NCI-H446 treated with DMSO at 0.1 percent for 48 hours (cell line): ENCODE measurements at places on chromosomes 3 and 15.

DNA sequence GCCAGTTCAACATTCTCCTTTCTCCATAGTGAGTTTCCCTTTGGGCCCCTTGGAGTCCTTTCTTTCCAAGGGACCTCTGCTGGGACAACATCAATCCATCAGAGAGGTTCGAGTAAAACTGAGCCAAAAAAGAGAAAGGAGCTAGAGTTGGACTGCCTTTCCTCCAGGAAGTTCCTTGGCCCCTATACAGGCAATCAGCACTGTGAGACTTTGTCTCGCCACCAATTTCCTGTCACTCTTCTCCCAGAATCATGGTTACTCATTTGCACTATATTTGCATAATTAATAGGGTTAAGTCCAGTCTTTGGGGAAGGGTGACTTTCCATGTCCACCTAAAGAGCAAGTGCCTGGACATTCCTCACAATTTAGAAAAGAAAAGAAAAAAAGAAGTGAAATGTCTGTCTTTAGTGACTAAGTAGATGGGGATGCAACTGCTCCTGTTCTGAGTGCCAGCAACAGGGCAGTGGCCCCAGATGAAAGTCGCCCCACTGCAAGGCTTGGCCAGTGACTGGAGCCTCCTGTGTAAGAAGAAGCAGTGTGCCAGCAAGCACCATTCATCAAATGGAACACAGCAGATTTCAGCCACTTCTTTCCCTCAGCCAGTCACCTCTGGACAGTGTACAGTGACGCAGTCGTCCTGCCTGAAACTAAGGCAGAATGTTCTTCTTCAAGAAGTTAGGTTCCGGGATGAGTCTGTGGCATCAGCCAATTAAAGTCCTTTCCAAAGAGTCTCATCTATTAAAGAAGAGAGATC is 91.6 kb downstream of the FSIP1 start:
- DNase-seq, result no peak

DNA sequence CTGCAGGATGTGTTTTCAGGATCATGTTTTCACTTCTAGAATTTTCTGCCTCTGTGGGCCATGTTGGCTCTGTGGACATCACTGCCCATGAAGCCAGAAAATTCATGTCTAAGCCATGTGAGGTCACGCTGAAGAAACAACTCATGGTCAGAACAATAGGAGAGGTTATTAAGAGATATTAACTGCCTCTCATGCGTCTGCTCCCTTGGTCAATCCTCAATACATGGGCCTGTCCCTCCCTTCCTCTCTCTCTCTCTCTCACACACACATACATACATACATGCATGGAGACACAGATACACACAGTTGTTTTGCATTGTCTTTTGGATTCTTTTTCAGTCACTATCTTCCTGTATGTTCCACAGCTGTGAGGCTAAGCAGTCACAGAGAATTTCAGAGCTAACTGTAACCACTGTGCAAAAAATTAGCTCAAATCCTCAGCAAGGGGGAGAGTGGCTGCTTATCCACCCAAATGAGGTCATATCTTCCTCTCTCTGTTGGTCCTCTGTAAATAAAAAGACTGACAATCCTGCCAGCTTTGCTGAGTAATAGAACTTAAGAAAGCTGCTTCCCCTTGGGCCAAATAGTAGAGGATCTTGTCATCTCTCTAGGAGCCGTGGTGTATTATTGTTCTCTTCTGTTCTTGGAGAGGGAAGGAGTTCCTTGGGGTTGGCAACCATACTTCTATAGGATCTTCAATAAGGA is 45.6 kb downstream of the LRTM1 start:
- no peak for DNase-seq

DNA sequence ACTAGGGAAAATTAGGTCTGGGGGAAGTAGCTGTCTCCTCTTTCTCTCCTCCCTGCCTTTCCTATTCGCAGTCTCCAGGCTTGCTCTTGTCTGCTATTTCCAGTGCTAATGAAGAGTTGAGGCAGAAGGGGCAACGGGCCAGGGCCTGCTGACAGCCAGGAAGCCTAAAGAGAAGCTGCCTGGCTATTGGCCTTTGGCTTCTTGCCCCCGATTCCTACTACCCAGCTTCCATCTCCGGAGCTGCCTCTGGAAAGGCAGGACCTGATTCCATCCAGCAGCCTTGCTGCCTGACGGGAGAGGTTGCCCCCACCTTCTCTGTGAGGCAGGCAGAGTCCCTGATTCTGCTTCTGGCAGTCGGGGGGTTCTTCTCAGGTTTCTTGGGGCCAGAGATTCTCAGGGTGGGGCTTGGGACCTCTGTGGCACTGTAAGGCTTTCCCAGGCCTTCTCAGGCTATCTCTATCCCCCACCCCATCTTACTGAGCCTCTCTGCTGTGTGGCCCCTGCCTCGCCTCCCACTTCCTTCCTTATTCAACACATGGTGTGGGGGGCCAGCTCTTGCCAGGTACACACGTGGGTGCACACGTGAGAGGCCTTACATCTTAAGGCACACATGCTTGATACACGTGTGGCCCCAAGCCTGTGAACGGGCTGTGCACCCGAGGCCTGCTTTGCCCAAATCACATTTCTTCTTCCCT is 18.2 kb upstream of the JMJD7 start:
- no peak for DNase-seq

DNA sequence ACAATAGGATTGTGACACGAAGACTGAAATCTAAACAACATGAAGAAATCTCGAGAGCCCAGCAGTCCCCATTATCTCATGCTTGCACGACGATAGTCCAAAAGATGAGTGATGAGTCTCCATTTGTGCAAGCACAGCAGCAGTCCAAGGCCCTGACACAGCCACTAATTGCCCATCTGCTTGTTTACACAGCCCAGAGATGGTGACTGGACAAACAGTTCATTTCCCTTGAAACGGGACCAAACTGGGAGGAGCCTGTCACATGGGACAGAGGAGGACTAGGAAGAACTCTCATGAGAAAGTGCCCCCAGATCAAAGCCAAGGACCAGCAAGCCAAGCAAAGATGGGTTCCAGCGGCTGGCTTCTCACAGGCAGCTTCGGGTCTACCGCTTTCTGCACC is 121.0 kb downstream of the GREM1 start:
- DNase-seq, result peak; percentile 39

- DNase-seq, result no peak
Observed at GRCh38 chr15:49135911-49136310, 19.5 kb downstream of the COPS2 start.

GRCh38 chr3:88586121-88586640 is 436.4 kb downstream of the C3orf38 start:
- no peak for DNase-seq

GRCh38 chr3:161171113-161171512 is 50.0 kb upstream of the NMD3 start:
- DNase-seq, result no peak

- DNase-seq, result no peak
Observed at GRCh38 chr3:46905213-46905560, 27.7 kb downstream of the PTH1R start.

DNA sequence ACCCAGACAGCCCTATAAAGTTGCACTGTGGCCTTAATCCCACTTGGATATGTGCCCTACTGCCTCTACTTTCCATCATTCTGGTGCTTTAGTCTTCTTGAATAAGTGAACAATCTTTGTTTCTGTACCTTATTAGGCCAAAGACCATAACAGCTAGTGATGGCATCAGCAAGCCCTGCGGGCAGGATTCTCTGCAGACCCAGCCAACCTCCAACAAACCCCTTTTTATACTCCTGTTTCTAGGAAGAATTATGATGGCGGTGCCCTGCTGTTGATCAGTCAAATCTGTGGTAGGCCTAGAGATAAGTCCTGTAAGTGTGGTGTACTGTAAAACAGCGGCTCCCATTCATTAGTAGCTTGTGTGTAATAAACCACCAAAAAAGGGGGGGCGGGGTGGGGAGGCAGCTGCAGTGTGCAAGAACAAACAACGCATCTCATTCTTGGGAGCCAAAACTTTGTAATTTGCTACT is 40.5 kb downstream of the SOX2 start:
- no peak for DNase-seq

DNA sequence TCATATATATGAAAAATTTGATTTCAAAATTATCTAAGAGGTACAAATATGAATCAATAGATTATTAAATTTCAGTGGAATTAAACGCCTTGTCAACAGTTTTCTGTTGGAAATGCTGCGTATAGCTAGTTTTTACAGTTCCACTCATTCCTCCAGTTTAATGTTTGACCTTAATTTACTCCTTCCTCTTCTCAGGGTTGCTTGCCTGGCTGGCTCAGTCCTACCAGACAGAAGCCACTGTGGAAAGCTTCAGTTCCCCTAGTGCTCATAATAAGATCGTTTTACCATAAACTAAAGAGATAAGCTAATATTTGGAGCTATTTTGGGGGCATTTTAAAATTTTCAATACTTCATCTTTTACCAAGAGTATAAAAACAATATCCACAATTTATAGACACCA is 22.8 kb downstream of the EMC7 start:
- DNase-seq, result no peak

- no peak for DNase-seq
Observed at GRCh38 chr3:64595253-64595694, 92.5 kb downstream of the ADAMTS9 start.

DNA sequence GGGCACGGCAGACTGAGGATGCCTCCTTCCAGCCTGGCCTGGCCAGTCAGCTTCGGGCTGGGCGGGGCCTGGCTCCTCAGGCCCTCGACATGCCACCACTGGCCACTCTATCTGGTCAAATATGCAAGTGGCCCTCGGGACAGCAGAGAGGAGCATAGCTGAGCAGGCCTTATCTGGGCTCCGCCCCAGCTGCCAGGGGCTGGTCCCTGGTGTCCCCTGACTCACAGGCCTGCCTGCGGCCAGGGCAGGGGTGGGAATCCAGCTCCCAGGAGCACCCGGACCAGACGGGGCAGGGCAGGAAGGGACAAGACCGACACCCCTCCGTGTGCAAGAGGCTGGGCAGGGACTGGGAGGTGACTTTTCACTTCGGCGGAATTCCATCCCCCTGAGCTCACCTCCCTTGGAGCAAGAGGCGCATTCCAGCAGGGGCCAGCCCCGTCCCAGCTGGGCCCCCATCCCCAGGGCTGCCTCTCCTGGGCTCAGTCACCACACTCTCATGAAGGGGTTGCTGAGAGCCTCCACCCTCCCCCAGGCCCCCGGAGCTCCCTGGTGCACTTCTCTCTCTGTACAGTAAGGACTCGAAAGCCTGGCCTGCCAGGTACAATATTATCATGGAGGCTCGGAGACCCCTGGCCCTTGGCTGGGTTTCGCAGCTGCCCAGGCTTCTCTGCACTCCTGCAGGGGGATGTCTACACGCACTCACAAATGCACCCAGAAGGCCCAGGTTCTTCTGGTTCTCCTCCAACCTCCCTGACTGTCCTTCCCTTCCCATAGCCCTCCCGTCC is 29.5 kb downstream of the WNT7A start:
- DNase-seq, result no peak

- DNase-seq, result no peak
Observed at GRCh38 chr3:42895580-42895868, 10.4 kb upstream of the ZNF662 start.

- DNase-seq, result peak; percentile 65
Observed at GRCh38 chr3:77799278-77799677, 759.4 kb downstream of the ROBO2 start.

- no peak for DNase-seq
Observed at GRCh38 chr15:83012076-83012426, 612 bp upstream of the C15orf40 start.

DNA sequence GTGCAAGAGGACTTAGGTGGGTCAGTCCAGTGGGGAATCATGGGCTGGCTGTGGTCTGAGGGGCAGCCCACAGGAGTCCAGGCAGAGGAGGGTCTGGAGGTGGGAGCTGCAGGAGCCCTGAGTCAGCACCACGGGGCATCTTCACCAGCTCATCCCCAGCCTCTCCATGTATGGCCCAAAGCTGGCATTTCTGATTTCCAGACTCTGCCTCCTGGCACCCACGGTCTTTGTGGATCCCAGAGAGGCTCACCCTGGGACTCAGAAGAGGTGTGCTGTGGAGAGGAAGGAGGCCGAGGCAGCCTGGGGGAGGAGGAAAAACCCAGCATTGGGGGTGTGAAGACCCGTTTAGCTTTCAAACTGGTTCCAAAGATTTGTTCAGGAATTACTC is 64.5 kb upstream of the KLF13 start:
- no peak for DNase-seq

- no peak for DNase-seq
Observed at GRCh38 chr3:35894735-35895134, 255.4 kb downstream of the ARPP21 start.
